Femur (tissue), 1 donor: ENCODE measurements at places on chromosomes 11 and 22.

- no peak for DNase-seq
Measured at GRCh38 chr11:72229336-72229924, 4.9 kb downstream of the INPPL1 start.

GRCh38 chr11:78996007-78996406 lies 421.3 kb upstream of the NARS2 start:
- no peak for DNase-seq

GRCh38 chr11:69828276-69828970 lies 9.2 kb upstream of the FGF3 start:
- DNase-seq, result no peak

GRCh38 chr11:100637706-100638105 lies 49.4 kb upstream of the ARHGAP42 start:
- peak; percentile 25 for DNase-seq

DNA sequence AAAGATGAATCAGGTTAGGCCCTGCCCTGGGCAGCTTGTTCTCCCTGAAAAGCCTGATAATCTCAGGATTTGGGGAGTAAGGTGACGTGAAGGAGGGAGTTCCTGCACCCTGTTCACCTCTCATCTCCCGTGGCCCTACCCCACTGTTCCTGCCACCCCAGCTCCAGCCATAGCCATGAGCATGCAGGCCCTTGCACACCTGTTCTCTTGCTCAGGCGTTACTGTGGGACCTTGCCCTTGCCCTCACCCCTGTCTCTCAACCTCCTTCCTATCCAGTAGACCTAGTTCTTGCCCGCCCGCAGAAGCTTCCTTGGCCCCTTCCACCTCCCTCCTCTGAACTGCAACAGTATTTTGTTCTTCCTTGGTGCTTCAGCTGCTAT lies 15.0 kb downstream of the TSKU start:
- no peak for DNase-seq

- DNase-seq, result no peak
Measured at GRCh38 chr11:130435671-130436070, 7.3 kb upstream of the ADAMTS8 start.

DNA sequence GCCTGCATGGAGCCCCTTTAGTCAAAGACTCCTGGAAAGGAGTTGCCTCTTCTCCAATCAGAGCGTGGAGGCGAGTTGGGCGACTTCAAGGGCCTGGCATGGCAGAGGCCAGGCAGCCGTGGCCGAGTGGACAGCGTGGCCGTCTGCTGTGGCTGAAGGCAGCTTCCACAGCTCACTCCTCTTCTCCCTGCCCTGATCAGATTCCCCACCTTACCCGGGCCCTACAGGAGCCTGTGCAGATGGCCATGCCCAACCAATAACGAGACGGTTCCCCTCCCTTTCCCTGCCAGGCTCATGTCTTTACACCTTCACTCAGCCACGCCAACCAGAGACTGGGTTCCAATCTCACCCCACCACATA lies 20.0 kb upstream of the SLC22A12 start:
- no peak for DNase-seq

DNA sequence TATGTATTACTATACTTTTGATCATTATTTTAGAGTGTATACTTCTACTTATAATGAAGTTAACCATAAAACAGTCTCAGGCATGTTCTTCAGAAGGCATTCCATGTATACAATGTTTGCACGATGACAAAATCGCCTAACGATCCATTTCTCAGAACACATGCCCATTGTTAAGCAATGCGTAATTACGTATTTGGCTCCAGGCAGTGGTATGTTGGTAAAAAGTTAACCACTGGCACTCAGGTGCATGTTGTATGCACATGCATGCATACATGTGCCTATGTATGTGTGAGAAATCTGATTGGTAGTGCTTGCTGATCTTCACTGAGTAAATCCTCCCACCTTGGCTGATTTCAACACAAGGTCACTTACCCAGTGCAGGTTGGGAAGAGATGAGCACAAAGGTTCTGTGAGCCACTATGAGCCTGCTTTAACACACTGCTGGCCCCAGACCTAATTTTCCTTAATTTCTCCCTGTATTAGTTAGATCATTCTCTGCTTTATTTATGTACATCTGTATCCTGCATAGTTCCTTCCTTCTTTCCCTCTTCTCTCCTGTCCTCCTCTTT lies 164.6 kb downstream of the ARHGAP42 start:
- DNase-seq, result no peak

DNA sequence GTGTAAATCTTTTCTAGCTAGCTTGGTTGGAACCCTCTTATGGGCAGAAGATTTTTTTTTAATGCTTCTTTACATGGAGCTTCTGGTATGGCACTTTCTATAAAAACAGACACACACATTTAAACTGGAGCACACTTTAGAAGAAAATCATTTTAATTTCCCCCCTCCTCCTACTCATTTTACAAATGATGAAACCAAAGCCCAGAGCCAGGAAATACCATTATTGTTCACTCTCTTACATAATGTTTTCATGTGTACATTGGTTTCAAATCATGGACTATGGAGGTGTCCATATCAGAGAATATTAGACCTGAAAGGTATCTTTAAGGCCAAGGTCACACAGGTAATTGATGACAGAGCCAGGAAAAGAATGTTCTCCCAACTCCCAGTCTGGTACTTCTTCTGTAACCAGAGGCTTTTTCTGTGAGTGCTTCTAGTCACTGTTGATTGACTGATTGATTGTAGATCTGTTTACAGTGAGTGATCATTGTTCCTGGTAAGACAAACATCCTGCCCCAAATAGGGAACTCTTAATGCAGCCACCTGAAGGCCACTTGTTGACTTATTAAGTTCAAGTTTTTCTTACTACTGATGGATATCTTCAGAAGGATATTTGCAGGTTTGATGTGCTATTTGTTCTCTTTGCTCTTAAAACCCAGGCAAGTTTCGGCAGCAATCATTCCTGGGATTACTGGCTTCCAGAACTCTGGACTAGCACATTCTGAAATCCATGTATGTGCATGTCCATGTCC lies 26.8 kb upstream of the ME3 start:
- no peak for DNase-seq

- DNase-seq, result peak; percentile 2
Measured at GRCh38 chr22:23556026-23556620, 24.0 kb downstream of the IGLL1 start.

DNA sequence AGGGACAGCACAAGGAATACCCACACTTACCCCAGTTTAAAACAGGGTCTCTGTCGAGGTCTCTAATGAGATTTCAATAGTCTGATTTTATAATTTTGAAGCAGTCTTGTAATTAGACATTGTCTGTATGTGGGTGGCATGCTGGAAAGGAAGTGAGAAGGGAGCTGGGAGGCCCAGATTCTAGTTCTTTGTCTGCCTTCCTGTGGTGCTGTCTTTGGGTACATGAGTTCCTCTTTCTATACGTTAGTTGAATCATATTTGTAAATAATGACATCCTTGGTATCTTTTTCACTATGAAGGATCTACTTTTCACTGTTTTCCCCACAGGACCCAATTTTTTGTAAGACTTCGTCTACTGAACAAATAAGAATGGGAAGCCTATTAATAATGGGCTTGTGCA lies 42.0 kb upstream of the TENM4 start:
- no peak for DNase-seq

DNA sequence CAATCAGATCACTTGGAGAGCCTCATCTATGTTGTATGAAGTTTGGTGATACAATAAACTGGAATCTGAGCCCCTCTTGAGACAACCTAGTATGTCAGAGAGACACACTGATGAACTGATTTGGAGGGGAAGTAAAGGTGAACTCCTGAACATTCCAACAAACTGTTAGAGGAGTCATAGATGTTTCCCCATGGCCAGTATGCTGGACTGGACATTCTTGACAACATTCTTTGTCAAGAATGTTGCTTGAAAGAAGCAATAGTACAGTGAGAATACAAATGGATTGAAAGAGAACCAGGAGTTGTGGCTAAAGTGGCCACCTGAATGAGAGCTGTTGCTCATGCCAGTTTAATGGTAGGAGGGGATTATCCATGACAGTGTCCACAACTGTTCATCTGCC lies 588.1 kb downstream of the NELL1 start:
- no peak for DNase-seq
